ENCODE measurements at places on chromosomes 11 and 22.

DNA sequence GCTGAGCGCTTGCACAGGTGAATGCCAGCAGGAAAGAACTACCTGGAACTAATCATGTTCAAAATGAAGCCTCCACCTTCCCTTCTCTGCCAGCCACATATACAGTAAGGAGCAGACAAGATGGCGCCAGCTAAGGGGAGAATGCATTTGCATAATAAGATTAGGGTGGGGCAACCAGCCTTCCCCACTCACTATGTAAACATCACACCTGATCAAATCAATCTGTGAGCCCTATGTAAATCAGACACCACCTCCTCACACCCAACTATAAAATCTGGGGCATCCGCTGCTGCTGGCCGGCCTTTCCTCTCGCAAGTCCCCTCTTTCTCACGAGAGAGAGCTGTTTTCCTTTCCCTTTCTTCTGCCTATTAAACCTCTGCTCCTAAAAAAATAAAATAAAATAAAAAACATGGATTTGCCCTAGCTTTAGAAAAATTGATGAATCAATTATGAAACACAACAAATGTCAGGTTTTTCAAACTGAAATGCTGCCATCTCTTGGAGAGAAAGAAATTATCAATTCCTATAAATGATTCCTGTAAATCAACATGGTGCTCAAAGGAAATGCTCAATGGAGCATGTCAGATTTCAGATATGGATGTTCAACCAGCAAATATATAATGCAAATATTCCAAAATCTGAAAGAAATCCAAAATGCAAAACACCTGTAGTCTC lies 108.9 kb downstream of the SGSM3 start:
- DNase-seq, result no peak

DNA sequence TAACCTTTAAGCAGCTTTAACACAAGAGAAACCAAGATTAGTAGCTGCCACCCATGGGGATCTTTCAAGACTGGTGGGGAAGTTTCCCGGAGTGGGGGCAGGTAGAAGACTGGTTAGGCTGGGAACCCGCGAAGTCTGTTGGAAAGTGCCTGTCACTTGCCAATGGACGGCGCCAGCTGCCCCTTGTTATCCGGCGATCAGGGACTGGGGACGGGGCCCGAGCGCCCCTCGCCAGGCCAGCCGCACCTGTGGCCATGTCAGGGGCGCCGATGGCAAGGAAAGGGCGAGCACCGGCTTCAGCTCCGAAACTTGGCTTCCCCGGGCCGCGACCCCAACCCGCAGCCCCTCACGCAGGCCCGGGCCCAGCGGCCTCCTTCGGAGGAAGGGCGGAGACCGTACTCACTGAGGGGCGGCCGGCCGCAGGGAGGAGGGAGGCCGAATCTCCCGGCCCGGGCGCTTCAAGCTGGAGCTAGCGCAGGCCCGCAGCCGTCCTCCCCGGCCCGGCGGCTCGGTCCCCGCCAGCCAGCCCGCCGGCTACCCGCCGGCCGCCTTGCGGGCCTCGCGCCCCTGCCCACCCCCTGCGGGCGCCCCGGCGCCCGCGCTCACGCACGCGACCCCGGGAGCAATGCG lies 539 bp downstream of the EIF4ENIF1 start:
- no peak for DNase-seq

DNA sequence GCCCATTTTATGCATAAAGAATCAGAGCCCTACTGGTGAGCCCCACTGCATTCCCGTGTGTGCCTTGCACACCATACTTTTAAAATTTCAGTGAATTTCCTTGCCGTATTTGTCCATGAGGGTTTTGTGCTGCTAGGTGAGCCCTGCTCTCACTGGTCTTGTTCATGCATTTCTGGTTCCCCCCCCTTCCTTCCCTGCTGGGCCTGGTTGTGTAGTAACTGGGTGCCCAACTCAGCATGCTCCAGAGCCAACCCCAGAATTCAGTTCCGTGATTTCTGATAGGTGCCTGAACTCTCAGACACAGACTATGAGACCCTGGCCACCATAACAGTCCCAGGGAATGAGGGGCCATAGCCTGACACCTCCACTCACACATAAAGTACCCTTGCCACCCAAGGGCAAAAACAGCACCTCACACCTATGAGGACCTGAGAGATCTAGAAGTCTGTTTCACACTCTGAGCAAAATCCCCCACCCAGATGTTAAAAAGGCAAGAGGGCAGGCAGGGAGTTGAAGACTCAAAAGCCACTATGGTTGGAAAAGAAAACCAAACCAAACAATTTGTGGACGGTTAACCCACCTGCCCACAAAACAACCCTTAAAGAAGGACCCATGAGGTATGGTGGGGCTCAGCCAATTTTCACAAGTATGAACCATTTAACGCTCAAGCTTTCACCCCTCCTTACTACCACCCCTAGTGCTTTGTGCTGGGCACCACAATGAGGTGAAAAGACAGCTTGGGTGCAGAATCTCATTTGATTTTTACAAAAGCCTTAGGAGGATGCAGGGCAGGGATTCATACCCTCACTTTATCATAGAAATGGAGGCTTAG lies 16.8 kb upstream of the IL10RA start:
- no peak for DNase-seq

DNA sequence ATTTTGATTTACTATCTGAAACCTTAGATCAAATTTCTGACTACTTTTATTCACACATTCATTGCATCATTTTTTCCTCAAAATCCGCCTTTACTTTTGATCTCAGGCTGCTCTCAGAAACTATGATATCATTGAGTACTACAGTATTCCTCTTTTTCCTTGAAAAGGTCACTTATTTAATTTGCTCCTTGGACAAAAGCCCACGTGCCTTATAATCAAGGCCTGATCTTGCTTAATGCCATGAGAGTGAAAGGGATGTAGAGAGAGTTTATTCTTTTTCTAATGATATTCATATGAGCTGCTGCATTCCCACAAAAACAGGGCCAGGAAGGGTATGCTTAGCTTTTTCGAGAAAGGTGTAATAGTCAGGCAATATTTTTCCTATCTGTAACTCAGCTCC lies 327.0 kb downstream of the ETS1 start:
- DNase-seq, result no peak

DNA sequence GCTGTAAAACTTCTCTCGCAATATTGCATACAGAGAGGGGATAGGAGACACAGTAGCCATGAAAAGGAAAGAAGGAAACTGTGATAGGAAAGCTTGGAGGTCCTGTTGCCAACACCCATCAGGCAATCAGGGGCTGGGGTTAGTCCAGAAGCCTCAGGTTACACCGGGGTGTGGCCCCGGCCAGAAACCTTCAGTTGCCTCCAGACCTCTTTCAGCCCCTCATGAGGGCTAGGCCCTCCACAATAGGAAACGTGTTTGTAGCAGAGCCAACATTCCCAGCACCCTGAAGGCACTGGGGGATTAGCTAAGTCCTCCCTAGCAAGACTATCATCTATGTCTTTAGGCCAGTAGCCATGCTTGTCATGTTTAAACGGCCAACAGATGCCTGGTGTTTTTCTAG lies 1048.0 kb upstream of the CNTN5 start:
- DNase-seq, result no peak

DNA sequence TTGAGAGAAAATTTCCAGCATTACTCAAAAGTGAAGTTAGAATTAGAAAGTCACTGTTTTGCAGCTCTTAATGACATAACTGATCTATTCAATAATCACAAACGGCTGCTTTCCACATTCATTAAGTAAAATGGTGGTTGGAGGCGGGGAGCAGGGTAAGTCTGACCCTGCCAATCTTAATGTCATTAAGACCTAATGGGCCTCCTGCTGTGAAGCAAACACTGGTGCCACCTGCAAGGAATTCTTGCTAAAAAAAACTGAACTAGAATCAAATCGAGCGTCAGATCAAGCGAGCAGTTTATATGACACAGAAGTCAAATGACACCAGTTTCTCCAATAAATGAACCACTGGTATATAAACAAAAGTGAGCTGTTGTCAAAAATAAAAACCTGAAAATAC lies 351.5 kb downstream of the BRD1 start:
- no peak for DNase-seq

- DNase-seq, result no peak
Measured at GRCh38 chr11:4060182-4060923, 34.2 kb upstream of the RRM1 start.

DNA sequence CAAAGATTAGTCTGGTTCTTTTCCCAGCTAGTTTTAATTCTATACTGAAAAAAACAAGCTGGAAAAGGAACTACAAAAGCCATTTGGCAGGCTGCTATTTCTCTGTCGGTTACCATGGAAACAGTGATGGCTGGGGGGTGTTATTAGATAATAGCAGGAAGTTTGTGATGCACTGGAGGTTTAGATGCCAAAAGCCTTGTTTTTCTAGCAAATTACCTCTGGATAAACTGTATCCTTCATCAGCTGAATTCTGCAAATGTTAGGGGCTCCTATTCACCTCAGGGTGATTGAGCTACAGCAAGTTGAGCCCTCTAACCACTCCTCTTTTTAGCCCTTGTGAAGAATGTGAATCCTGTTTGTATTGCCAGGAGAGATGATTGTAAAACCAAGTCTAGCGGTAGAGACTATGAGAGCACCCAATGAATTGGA lies 25.2 kb downstream of the ALKBH3 start:
- no peak for DNase-seq

- DNase-seq, result no peak
Measured at GRCh38 chr22:50074551-50075530, 10.4 kb downstream of the MLC1 start.

- DNase-seq, result no peak
Measured at GRCh38 chr11:45446434-45446833, 160.3 kb upstream of the SYT13 start.

DNA sequence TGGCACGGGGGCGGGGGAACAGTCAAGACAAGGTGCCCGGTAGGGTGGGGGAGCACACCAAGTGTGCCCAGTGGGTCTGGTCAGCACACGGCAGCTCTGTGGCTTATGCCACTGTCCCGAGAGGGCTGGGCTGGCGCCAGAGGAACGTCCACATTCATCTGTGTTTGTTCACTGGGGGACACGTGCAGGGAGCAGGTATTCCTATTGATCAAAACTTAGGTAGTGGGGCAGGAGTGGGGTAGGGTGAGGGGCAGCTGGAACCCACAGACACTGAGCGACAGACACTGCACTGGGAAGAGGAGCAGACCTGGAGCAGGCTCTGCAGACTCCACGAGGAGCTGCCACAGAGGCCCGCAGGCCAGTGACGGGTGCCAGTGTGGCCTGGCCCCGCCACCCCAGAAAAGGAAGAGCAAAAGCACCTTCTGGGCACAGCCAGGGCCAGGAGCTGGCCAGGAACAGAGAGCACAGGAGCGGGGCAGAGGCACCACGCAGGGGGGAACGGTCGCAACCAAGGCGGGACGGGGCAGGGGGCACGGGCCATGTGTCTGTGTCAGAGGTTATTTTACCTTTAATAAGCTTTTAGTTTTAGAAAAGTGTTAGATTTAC lies 2.1 kb upstream of the MOB2 start:
- DNase-seq, result no peak

- no peak for DNase-seq
Measured at GRCh38 chr11:106468086-106468485, 390.6 kb downstream of the AASDHPPT start.

DNA sequence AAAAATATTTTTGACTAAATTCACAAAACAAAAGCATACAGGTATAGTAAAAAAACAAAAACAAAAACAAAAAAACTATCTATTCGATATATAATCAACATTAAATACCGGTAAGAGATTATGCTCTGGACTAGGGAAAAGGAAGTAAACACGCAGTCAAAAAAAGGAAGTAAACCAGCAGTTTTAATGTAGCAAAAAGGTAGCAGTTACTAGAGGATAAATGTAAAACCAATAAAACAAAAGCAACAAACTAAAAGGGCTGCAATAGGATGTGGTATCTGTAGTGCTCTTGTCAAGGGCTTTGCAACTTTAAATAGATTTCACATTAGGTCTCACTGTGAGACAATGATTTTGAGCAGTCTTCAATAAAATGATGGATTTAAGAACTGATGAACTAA lies 2.4 kb downstream of the TRIM22 start:
- DNase-seq, result no peak

DNA sequence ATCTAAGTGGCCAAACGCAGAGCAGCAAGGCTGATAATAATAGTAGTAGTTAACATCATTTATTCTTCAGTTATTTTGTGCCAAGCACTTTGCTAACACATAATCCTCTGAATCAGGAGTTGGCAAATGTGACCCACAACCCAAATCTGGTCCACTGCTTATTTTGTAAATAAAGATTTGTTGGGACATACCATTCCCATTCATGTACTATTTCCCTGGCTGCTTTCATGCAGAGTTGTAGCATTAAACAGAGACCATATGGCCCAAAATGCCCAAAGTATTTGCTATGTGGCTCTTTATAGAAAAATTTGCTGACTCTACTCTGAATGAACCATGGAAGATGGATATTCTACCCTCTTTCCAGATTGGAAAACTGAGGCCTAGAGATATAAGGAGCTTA lies 50.3 kb downstream of the COMMD9 start:
- DNase-seq, result no peak

DNA sequence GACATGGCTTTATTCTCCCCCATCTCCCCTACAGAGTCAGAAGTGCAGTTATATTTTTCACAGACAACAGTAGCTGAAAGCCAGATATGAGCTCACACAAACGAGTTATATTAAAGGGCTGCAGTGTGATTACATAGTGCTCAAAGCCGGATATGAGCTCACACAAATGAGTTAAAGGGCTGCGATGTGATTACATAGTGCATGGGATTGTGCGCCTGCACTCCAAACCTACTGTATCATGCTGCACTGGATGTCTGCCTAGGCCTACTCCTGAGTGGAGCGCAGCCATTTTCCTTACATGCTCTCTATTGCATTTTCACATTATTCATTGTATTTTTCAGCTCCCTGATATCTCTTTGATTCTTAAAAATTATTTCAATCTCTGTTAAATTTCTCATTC lies 414.6 kb upstream of the LARGE1 start:
- no peak for DNase-seq

GRCh38 chr11:24805671-24806070 lies 308.8 kb downstream of the LUZP2 start:
- no peak for DNase-seq

DNA sequence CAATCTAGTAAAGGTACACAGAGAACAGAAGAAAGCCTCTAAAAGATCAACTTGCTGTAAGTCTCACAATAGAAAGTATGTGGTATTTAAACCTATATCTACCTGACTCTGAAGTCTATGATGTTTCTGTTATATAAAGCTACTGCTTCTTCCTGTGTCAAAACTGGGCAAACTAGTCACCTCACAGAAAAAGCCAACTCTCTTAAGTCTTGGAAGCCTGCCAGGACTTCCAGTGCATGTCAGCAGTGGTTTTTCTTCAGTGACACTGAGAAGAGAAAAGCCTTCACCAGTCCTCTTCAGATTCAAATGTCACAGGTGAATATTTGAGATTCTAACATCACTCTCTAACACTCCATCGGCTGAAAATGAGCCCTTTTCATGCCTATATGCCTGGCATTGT lies 808.0 kb downstream of the DLG2 start:
- no peak for DNase-seq

All from D721Med (cell line).